ENCODE measurements at places on chromosomes 5 and 9. TPM values are rescaled to one million over a fixed set of nuclear protein-coding genes. Genes with fewer than 3 reads are reported as not detected.

TNIP1 gene
- 376 TPM for total RNA-seq

PCDHGB2 gene
- 3.2 TPM for total RNA-seq

COX7C gene
- total RNA-seq, result 549 TPM

PTGES gene
- 26.2 TPM for total RNA-seq

MARCHF11 gene
- not detected for total RNA-seq

HNRNPAB gene
- 108 TPM for total RNA-seq

IFNA7 gene
- not detected for total RNA-seq

RGS14 gene
- total RNA-seq, result 7.7 TPM

CETN3 gene
- 19.9 TPM for total RNA-seq

BICD2 gene
- 22.3 TPM for total RNA-seq

OR1J4 gene
- total RNA-seq, result not detected

ORM2 gene
- not detected for total RNA-seq

C9orf85 gene
- 11.9 TPM for total RNA-seq

ARL14EPL gene
- total RNA-seq, result not detected
